Astrocyte (in vitro differentiated cells and primary cell): ENCODE measurements at places on chromosomes 12 and 14. TPM values are rescaled to one million over a fixed set of nuclear protein-coding genes. Genes with fewer than 3 reads are reported as not detected.

IFI27L1 gene
- total RNA-seq = 28.4 and 30.8 TPM in 2 replicates

HOXC12 gene
- not detected in 2 replicates for total RNA-seq

PSME2 gene
- 173 TPM in 2 replicates for total RNA-seq

GPRC5A gene
- 4.2 and 12.5 TPM in 2 replicates for total RNA-seq

- H3K4me1 ChIP-seq = peaks cover 33% of the 10 kb centered on the region
- peak; percentile 78 for DNase-seq
- H3K4me3 ChIP-seq = no peak overlapping the region
- peaks cover 3% of the 10 kb centered on the region for H3K27me3 ChIP-seq
Measured at GRCh38 chr14:93007225-93007997, 84.5 kb downstream of the CHGA start.

DNA sequence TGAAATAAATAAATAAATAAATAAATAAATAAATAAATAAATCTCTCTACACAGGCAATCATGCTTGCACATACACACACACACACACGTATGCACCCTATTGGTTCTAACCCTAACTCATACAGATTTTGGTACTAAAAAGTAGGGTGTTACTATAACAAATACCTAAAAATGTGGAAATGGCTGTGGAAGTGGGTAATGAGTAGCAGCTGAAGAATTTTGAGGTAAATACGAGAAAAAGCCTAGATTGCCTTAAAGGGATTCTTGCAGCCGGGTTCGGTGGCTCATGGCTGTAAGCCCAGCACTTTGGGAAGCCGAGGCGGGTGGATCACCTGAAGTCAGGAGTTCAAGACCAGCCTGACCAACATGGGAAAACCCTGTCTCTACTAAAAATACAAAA is 15.7 kb upstream of the SLC2A3 start:
- H3K27ac ChIP-seq = no peak overlapping the region
- no peaks in the 10 kb centered on the region for H3K27me3 ChIP-seq
- H3K4me1 ChIP-seq = no peaks in the 10 kb centered on the region
- no peak overlapping the region for H3K4me3 ChIP-seq

GRCh38 chr12:91687052-91688017 is 458.3 kb downstream of the BTG1 start:
- no peak overlapping the region for H3K4me3 ChIP-seq
- no peaks in the 10 kb centered on the region for H3K36me3 ChIP-seq
- peak; percentile 61 for DNase-seq
- H3K4me1 ChIP-seq = peaks cover 11% of the 10 kb centered on the region

- no peak for DNase-seq
- no peak overlapping the region for H3K4me3 ChIP-seq
- no peaks in the 10 kb centered on the region for H3K4me1 ChIP-seq
- H3K27ac ChIP-seq = no peak overlapping the region
- no peaks in the 10 kb centered on the region for H3K36me3 ChIP-seq
- no peaks in the 10 kb centered on the region for H3K27me3 ChIP-seq
Measured at GRCh38 chr12:9753498-9753897, 7.2 kb downstream of the CD69 start.

GRCh38 chr12:11727133-11727664 is 77.7 kb downstream of the ETV6 start:
- peaks cover 34% of the 10 kb centered on the region for H3K4me1 ChIP-seq
- H3K27ac ChIP-seq = no peak overlapping the region
- DNase-seq = no peak
- no peak overlapping the region for H3K4me3 ChIP-seq
- H3K36me3 ChIP-seq = no peaks in the 10 kb centered on the region
